Right atrium auricular region (tissue), 2 donors: ENCODE measurements at places on chromosomes 3 and 15. TPM values are rescaled to one million over a fixed set of nuclear protein-coding genes. Genes with fewer than 3 reads are reported as not detected.

SLC27A2 gene
- not detected for total RNA-seq

SAXO2 gene
- not detected for total RNA-seq

STRC gene
- not detected for total RNA-seq

SNX33 gene
- total RNA-seq, result 10.3 TPM

SUCNR1 gene
- total RNA-seq, result 1.5 TPM

LPP gene
- 186 TPM for total RNA-seq

ATP1B3 gene
- 33.7 TPM for total RNA-seq

HTD2 gene
- total RNA-seq, result 12.1 TPM

TGFBR2 gene
- 210 TPM for total RNA-seq

FETUB gene
- total RNA-seq, result not detected

CADM2 gene
- 9.5 TPM for total RNA-seq

DNA sequence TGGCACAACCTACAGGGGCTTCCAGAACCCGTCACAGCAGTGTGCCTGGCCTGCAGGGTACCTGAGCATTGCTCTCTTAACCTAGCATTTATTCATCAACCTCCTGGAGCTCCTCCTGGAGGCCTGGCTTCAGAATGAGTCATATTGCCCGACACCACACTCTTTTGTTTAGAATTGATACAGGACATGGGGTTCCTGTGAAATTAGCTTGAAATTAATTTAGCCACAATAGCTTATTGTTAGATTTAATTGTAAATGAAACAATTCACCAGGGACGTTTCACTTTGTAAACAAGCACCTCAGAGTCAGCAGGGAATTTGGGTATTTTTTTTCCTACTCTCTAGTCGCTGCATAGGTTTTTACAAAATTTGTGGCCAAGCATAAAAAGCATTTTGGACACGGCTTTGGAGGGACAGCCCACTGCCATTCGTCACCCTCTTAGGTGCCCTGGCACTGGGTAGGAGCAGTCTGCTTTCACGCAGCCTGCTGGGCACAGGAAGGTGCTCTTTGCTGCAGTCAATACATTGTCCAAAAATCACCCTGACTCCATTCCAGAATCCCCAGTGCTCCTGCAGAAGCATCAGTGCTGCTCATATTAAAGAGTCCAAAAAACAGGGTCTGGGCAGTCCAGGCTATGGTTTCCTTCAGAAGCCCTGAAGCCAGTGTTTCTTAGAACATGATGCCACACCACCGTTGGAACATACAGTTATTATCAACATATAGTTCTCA lies 60.8 kb upstream of the MEF2A start:
- H3K4me1 ChIP-seq, result peaks cover 49% of the 10 kb centered on the region
- no peaks in the 10 kb centered on the region for H3K27me3 ChIP-seq
- peak; percentile 50 for DNase-seq
- no peak overlapping the region for H3K4me3 ChIP-seq
- no peaks in the 10 kb centered on the region for H3K36me3 ChIP-seq
- no peak overlapping the region for H3K27ac ChIP-seq

- H3K4me1 ChIP-seq, result no peaks in the 10 kb centered on the region
- H3K4me3 ChIP-seq, result no peak overlapping the region
- no peaks in the 10 kb centered on the region for H3K27me3 ChIP-seq
- H3K36me3 ChIP-seq, result no peaks in the 10 kb centered on the region
- H3K27ac ChIP-seq, result no peak overlapping the region
Observed at GRCh38 chr3:189941125-189941524, 179.6 kb downstream of the P3H2 start.

DNA sequence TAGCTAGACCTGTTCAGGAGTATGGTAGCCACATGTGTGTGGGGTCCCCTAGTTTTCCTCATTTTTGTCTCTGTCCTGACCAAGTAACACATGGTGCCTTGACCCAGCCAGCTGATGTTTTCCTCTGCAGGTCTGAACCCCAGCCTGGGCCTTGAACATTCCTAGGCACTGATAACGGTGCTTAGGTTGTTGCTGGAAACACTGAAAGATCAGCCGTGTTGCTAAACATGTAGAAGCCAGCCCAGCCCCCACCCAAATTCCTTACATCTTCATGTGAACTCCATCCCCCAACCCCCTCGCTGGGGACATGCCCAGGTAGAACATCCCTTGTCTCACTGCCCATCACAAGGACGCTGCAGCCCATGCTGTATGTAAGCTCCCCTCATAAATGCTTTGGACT lies 18.7 kb downstream of the RTP3 start:
- H3K27ac ChIP-seq, result no peak overlapping the region
- H3K4me3 ChIP-seq, result no peak overlapping the region
- no peaks in the 10 kb centered on the region for H3K4me1 ChIP-seq
- no peak for DNase-seq
- H3K36me3 ChIP-seq, result no peaks in the 10 kb centered on the region

DNA sequence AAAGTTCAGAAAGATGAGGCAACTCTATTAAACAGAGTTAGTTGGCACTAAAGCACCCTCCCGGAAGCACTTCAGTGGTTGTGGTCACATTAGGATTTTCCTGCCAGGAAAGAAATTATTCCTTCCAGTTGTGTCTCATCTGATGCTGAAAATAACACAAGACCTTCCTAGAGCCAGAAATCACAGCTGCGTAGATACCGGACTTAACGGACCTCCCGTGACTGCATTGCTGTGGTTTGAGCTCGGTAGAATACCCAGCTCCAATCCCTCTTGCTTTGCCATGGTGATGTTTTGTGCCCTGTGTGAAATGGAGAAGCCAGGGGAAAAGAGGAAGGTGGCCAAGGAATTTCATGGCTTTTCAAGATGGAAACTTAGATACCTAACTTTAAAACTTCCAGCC lies 215.0 kb upstream of the IGF1R start:
- no peaks in the 10 kb centered on the region for H3K27me3 ChIP-seq
- no peak overlapping the region for H3K27ac ChIP-seq
- H3K4me1 ChIP-seq, result peaks cover 3% of the 10 kb centered on the region
- DNase-seq, result no peak
- no peaks in the 10 kb centered on the region for H3K36me3 ChIP-seq
- no peak overlapping the region for H3K4me3 ChIP-seq

DNA sequence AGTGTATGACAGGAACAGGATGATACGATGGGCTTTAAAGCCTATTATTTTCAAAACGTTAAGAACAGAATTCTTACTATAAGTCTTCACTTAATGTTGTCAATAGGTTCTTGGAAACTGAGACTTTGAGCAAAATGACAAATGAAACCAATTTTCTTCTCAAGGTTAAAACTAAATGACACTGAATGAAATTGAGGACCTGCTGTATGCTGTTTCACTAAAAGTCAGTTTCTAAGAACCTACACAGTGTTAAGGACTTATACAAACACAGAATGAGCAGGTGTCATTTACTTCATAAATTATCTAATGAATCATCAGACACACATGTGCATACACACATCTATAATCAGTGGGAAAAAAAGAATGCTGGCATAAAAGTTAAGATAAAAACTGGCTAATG lies 106.9 kb downstream of the RFTN1 start:
- H3K27me3 ChIP-seq, result no peaks in the 10 kb centered on the region
- H3K36me3 ChIP-seq, result peaks cover 3% of the 10 kb centered on the region
- H3K4me3 ChIP-seq, result no peak overlapping the region
- H3K27ac ChIP-seq, result no peak overlapping the region
- H3K4me1 ChIP-seq, result peaks cover 17% of the 10 kb centered on the region

- no peaks in the 10 kb centered on the region for H3K27me3 ChIP-seq
- no peak overlapping the region for H3K4me3 ChIP-seq
- no peaks in the 10 kb centered on the region for H3K36me3 ChIP-seq
- no peak for DNase-seq
- no peaks in the 10 kb centered on the region for H3K4me1 ChIP-seq
Observed at GRCh38 chr15:70512772-70513362, 250.5 kb downstream of the UACA start.

DNA sequence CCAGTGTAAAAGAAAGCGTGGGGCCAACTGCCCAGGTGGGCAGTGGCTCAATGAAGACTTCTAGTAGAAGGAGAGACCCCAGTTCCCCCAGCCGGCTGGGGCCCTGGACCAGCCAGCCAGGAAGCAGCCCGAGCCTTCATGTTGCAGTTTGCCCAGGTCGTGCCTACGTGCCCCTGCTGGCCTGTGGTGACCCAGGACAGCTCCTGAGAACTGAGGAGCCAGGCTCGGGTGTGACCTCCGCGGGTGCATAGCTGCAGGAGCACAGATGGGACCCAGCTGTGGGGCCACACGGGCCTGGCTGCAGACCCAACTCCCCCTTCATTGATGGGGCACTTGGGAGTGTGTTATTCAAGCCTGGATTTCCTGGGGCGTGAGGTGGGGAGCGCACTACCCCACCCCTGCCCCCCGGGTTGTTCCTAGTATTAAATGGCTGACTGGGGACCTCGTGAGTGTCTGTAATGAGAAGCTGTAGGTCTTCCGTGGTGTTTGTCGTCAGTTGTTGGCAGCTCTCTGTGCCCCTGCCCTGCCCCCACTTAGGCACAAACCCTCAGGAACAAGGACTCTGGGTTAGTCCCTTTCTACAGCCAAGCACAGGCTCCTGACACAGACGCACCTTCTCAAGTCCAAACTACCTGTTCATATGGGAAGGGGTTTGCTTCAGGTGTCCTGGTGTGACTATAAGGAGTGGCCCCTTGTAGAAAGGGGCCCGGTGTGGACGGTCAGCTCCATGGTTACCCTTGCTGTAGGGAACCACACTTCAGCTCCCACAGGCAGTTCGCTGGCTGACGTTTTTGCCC lies 39.1 kb downstream of the IDH2 start:
- no peak for DNase-seq
- no peak overlapping the region for H3K4me3 ChIP-seq

DNA sequence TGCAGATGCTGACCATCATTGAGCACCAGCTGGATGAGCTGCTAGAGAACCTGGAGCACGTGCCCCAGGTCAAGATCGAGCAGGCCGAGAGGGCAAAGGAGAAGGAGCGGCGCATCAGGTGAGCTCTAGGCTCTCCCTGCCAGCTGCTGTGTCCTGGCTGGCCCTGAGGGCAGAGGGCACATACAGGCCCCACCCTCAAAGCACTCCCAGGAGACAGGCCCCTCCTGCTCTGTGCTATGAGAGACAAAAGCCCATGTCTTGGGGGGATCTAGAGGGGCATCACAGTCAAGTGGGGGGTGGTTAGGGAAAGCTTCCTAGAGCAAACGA lies 39.5 kb downstream of the CFAP100 start:
- H3K27me3 ChIP-seq, result no peaks in the 10 kb centered on the region
- H3K4me1 ChIP-seq, result peaks cover 13% of the 10 kb centered on the region
- H3K4me3 ChIP-seq, result no peak overlapping the region
- H3K27ac ChIP-seq, result no peak overlapping the region
- peak; percentile 1 for DNase-seq
- H3K36me3 ChIP-seq, result peaks cover 40% of the 10 kb centered on the region

- H3K4me3 ChIP-seq, result no peak overlapping the region
- no peaks in the 10 kb centered on the region for H3K36me3 ChIP-seq
- DNase-seq, result no peak
- no peak overlapping the region for H3K27ac ChIP-seq
Observed at GRCh38 chr3:133152056-133152455, 113.9 kb downstream of the TMEM108 start.

DNA sequence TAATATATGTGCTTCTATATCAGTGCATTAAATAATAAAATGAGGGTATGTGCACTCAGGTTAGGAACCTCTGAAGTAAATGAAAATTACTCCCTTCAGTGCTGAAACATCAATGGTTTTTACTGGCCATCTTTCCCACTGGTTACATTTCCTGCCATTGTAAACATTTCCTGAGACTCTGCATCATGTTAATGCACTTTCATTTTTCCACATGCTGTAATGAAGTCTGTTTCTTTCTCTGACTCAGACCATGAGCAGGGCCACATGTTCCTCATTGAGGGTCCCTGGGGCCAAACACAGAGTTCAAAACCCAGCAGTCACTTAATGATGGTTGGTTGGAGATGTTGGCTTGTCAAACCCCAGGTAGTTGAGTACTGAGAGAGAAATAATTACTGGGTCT lies 15.3 kb downstream of the FAM3D start:
- no peak for DNase-seq
- H3K4me3 ChIP-seq, result no peak overlapping the region
- H3K36me3 ChIP-seq, result no peaks in the 10 kb centered on the region
- H3K27me3 ChIP-seq, result no peaks in the 10 kb centered on the region
- H3K27ac ChIP-seq, result no peak overlapping the region
- no peaks in the 10 kb centered on the region for H3K4me1 ChIP-seq

- no peaks in the 10 kb centered on the region for H3K4me1 ChIP-seq
- H3K4me3 ChIP-seq, result no peak overlapping the region
- DNase-seq, result no peak
- no peak overlapping the region for H3K27ac ChIP-seq
- no peaks in the 10 kb centered on the region for H3K27me3 ChIP-seq
- peaks cover 57% of the 10 kb centered on the region for H3K36me3 ChIP-seq
Observed at GRCh38 chr15:73573037-73573436, 60.2 kb downstream of the NPTN start.

DNA sequence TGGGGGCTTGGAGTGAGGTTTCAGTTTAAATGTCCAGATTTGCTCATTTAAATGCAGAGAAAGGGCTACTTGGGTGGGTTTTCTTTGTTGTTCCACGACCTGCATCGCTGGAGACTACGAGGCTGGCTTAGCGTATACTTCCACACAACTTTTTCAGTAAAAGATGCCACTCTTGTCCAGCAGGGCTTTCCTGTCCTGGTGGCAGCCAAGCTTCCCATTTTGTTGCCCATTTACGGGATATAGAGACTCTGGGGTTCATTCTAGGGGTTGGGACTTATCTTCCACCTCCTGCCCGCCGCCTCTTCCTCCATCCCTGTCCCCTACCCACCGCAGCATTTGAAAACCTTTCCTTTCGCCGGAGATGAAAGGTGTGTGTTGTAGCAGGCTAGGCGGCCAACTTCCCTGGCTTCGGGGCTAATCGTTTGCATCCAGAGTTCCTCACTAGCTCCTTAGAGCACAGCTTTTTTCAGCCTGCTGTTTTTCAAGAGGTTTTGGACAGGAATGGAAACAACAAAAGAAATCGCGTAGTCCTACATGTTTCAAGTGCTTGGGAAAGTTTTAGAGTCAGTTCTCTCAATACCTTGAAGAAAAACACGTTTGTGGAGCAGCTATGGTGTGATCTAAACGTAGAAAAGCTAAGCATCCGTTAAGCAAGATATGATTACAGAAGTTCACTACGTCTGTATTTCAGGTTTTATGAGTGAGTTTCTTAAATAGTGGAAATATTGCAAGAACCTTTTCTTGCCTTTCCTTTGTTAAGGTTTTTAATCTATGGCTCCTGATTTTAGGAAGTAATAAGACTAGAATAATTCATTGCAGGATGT lies 843 bp downstream of the CHRNA5 start:
- H3K4me1 ChIP-seq, result peaks cover 17% of the 10 kb centered on the region
- H3K27ac ChIP-seq, result no peak overlapping the region
- no peaks in the 10 kb centered on the region for H3K36me3 ChIP-seq
- H3K4me3 ChIP-seq, result peak overlapping the region; percentile 43
- no peaks in the 10 kb centered on the region for H3K27me3 ChIP-seq

DNA sequence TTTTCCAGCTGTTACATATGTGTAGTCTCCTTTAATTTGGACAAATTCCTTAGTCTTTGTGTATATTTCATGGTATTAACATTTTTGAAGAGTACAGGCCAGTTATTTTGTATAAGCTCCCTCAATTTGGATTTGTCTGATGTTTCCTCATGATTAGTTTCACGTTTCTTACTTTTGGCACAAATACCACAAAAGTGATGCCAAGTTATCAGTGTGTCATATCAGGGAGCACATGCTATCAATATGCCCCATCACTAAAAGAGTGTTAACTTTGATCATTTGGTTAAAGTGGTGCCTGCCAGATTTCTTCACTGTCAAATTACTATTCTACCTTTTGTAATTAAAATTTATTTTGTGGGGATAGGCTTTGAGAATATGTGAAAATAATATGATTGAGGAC lies 14.6 kb downstream of the PCNP start:
- H3K4me1 ChIP-seq, result no peaks in the 10 kb centered on the region
- H3K27ac ChIP-seq, result no peak overlapping the region
- H3K27me3 ChIP-seq, result no peaks in the 10 kb centered on the region
- DNase-seq, result no peak
- H3K36me3 ChIP-seq, result peaks cover 56% of the 10 kb centered on the region

GRCh38 chr3:68088216-68088615 lies 433.8 kb upstream of the SUCLG2 start:
- H3K4me3 ChIP-seq, result no peak overlapping the region
- no peaks in the 10 kb centered on the region for H3K4me1 ChIP-seq
- no peaks in the 10 kb centered on the region for H3K27me3 ChIP-seq
- H3K36me3 ChIP-seq, result no peaks in the 10 kb centered on the region
